Left cardiac atrium (tissue), 4 donors: ENCODE measurements at places on chromosomes 11 and 22. TPM values are rescaled to one million over a fixed set of nuclear protein-coding genes. Genes with fewer than 3 reads are reported as not detected.

GRCh38 chr11:49213026-49213560 is 4.7 kb upstream of the FOLH1 start:
- DNase-seq: no peak

NRGN gene
- 6.6 TPM for total RNA-seq

GRCh38 chr11:74929431-74930363 is 19.2 kb downstream of the XRRA1 start:
- DNase-seq: peak; percentile 63

DNA sequence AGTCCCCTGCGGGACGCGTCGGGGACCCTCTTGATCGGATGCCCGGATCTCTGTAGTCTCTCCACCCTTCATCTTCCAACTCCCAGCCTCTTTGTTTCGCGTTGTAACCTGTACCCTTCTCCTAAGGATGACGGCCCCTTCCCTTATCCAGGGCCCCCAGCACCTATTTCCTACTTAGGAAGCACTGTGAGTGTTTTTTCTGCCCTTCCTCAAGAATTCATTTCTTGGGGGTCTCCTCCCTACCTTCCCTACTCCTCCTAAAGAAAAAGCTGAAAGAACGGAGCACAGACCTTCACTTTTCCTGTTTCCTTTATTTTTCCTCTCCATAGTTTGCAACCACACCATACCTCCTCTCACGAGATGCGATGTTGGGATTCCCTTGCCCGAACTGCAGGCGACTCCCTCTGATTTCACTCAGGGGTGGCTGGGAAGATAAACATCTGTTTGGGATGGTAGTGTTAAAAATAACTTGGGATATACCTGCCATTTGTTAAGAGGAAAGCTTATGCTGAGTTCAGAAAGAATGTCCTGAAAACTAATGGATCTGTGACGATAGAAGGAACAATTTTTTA is 593 bp downstream of the FAM118B start:
- no peak for DNase-seq
